Fibroblast of gingiva (primary cell): ENCODE measurements at places on chromosomes 1 and 21.
A peak's percentile ranks its signal among the peaks of the same experiment; 100 is the strongest.

GRCh38 chr1:179366093-179366800 lies 476 bp downstream of the AXDND1 start:
- DNase-seq: peak; percentile 4

DNA sequence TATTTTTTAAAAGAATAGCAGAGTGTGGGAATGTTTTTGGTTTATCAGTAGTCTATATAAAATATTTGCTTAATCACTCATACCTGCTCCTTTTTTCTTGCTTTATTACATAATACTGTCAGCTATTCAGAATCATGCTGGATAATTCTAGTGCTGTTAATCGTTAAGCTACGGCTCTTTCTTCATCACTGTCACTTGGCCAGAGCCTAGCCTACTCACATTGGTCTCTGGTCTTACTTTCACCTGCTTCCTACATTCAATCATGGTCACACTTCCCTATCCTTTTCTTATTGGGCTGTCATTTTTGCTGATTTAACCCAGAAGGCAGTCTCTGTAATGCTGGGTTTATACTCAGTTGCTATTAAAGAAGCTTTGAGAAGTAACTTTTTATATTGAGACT lies 2.5 kb downstream of the KLHL20 start:
- DNase-seq: no peak

DNA sequence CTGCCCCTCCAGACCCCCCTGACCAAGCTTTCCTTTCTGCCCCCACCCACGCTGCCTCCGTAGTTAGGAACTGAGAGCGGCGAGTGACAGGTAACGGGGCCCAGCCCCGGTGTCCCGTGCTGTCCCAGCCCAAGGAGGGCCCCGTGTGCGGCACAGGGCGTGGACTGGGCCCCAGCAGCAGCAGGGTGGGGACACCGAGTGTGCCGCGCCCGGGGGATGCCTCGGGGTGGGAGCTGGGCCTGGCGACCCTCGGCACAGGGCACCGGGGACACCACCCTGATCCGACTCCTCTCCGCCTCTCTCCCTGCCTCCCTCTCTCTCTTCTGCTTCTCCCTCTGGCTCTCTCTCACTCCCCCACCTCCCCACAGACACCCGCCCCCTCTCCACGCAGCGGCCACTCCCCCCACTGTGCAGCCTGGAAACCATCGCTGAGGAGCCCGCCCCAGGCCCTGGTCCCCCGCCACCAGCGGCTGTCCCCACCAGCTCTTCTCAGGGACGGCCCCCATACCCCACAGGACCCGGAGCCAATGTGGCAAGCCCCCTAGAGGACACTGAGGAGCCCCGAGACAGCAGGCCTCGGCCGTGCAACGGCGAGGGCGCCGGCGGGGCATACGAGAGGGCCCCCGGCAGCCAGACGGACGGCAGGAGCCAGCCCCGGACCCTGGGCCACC lies 22.7 kb downstream of the PANK4 start:
- DNase-seq: no peak

DNA sequence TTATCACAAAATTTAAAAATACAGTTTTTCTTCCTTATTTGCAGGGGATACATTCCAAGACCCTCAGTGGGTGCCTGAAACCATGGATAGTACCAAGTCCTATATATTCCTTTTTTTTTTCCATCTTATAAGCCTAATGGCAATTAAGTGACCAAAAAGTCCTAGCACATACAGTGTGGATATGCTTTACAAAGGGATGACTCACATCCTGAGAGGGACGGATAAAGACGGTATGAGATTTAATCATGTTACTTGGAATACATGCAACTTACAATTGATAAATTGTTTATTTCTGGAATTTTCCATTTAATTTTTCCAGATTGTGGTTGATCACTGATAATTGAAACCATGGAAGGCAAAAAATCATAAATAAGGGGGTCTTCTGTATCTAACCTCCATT lies 181.2 kb upstream of the BRINP3 start:
- no peak for DNase-seq

DNA sequence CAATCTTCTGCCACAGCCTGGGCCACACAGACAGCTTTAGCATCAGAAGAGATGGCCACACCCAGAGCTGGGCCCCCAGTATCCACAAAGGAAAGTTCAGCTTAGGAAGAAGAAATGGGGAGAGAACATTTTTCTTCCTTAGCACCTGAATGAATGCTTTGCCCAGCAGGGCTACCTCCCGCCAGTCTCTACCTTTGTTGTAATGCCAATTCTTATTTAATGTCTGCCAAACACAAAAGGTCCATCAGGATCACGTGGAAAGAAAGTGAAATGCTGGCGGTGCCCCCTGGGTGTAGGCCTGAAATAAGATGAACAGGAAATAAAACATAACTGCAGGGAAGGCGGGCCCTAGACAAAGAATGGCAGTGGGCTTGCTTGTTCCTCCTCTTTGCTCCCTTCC lies 125.6 kb downstream of the CACNA1E start:
- DNase-seq: no peak
